ENCODE measurements at places on chromosomes 5 and 9.

GRCh38 chr9:134284273-134284672 lies 42.0 kb upstream of the RXRA start:
- DNase-seq: peak; percentile 71

DNA sequence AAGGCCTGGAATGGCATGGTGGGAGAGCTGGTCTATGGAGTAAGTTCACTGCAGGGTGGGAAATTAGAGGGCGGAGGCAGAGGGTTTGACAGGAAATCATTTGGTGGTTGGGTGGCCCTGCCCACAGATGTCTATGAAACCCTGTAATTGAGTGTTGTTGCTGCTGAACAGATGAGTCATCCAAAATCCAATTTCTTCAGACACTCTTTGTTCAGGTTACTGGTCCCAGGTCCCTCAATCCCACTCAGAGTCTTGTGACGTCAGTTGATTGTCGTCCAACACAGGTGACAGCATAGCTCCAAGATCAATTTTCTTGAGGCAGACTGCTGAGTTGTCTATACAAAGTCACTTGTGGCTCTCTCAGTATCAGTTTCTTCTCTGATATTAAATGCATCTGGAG lies 208.6 kb downstream of the GRIA1 start:
- peak; percentile 19 for DNase-seq

- DNase-seq: peak; percentile 49
Observed at GRCh38 chr5:141529002-141529401, 40.1 kb downstream of the PCDHGC5 start.

GRCh38 chr9:84781458-84781857 lies 111.9 kb downstream of the NTRK2 start:
- peak; percentile 40 for DNase-seq

DNA sequence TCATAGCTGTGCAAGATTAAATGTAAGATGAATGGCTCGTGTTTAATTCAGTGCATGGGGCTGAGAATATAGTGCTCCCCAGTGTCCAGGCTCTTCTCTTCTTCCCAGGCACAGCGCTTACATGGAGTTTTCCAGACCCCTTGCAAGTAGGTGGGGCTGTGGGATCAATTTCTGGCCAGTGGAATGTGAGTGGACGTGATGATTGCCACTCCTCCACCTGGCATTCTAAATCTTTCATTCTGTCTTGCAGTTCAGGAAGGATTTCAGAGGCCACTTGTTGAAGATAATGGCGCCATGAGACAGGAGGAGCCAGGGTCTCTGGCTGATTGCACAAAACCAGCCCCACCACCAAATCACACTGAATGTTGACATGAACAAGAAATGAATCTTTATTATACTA lies 7.2 kb upstream of the PIP5K1B start:
- no peak for DNase-seq

DNA sequence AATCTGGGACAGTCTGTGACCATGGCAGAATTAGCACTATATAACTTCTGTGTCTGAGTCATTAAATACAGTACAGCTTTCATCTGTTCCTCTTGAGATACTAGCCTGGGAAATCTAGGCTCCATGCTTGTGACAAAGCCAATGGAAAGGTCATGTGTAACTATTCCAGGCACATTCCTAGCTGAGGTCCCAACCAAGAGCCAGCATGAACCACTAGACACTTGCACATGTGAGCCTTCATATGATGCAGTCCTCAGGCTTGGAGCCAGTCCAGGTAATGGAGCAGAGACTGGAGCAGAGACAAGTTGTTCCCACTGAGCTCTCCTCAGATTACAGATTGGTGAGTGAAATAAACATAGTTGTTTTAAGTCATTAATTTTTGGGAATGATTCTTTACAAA lies 412.4 kb upstream of the ZNF462 start:
- no peak for DNase-seq

DNA sequence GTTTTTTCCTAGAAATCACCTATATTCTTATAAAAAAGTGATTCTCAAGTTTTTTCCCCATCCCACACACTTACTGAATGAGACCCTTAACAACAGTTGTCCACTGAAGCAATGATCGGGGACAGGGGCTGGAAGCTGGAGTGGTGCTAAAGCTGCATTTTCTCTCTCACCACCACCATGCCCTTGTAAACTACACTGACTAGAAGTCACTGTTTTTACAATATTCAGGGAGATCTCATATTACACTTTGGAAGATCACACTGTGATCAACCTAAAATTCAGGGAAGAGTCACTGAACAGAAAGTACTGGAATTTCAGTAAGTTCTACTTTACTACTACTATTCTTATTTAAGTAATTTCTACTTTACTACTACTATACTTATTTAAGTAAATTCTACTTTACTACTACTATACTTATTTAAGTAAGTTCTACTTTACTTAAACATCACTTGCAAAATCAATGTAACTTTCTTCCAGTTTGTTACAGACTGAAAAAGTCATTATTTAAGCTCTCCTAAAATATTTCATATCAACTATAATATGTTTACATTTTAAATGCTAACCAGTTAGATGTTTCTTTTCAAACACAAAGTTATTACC lies 164.3 kb downstream of the AGTPBP1 start:
- DNase-seq: no peak

GRCh38 chr9:126704892-126705766 lies 91.4 kb downstream of the LMX1B start:
- DNase-seq: peak; percentile 65

- no peak for DNase-seq
Observed at GRCh38 chr5:14213253-14213652, 70.1 kb downstream of the TRIO start.
